Renal cortex interstitium (tissue), 15 donors: ENCODE measurements at places on chromosomes 16 and 17. TPM values are rescaled to one million over a fixed set of nuclear protein-coding genes. Genes with fewer than 3 reads are reported as not detected.

GRCh38 chr16:10871157-10871991, 5.6 kb upstream of the CIITA start:
- DNase-seq = no peak

DNA sequence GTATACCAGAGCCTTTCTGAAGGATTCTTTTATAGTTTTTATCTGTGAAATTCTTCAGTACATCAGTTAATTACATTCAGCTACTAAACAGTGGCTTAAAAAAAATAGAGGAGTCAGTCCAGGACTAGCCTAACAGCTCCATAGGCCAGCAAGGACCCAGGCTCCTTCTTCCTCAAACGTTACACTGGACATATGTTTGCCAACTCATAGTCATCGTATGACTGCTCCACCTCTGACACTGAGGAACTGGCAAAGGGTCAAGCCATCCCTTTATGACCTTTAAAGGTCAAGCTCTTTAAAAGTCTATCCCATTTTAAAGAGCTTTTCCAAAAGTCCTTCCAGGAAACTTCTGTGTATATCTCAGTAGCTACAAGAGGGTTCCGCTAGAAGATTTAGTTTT, 36.6 kb downstream of the PHLPP2 start:
- DNase-seq = no peak

DNA sequence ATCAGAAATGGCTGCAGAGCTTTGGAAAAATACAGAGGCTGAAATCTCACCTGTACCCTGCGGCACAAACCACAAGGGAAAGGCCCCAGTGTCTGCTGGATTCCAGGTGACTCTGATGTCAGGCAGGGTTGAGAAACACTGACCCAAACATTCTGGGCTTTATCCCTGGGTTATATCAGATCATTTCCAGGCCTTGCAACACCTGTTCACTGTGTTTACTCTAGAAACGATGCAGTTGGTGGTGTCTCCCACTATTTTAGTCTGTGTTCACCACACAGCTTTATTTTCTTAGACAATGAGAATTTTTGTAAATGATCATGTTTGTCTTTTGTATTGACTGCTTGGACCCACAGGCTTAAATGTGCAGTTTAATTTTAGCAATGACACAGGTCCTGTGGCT, 151.5 kb upstream of the SDK2 start:
- no peak for DNase-seq

DNA sequence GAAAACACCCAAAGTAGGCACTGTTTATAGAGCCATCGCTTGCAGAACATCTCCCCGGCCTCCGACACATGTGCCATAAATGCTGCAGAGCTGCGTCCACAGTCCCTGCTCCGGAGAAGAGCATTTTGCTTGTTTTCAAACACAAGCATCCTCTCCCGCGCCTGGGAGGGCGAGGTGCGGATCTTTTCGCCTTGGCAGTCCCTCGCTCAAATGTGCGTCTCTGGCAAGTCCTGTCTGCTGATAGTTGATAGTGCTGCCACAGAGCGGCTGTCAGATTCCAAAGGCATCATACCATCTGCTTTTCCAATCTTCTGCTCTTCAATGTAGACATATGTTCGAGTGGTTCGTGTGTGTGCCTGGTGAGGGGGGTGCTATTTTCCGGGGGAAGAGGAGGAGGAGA, 603.7 kb downstream of the MAF start:
- DNase-seq = no peak

DNA sequence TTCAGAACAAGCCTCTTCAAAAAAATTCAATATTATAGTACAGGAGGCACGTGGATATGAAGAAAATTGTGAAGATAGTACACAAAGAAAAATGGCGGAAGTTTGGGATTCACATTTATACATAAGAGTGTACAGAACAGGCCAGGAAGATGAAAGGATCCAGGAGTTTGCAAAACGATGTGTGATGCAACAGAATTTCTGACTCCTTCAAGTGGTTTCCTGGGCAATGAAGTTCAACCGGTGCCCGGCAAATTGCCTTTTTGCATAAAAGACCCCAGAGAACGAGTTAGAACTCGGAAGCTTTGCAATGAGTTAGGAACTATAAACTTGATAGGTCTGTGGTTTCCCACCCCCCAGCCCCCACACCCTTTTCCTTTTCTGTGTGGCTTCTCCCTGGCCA, 189.1 kb downstream of the SALL1 start:
- DNase-seq = no peak

The CX3CL1 gene
- polyA plus RNA-seq = 41.9 TPM
